ENCODE measurements at places on chromosomes 6 and 20.

DNA sequence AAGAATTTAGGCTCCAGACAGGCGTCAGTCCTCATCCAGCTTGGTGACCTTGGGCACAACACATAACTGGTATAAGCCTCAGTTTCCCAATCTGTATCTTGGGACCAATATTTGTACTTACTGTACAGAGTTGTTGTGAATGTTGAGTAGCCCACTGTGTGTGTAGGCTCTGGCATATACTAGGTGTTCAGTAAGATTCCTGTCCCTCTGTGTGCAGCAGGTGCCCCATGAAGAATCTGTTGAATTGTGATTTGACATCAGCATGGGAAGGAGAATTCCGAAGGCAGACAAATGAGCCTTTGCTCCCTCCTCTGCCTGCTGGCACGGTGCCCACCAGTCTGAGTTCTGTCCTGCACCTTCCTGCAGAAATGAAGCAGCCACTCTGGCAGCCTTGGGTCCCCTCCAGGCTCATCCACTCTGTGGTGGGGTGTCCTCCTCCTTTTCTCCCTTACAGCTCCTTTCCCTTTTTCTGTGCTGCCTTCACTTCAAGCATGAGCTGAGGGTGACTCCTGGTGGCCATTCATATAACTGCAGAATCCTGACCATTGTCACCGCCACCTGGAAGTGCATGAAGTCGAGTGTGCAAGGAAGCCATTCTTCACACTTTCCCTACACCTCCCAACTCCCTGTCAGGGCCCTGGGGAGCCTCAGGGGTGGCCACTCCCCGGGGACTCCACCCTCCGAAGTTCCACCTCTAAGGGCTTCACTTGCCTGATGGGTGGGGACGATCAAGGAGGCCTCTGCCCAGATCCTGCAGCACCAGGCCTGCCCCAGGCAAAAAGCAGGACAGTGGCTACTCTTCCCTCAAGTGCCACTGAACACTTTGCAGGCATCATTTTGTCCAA, 48.2 kb downstream of the MRPL14 start:
- DNase-seq, result no peak

DNA sequence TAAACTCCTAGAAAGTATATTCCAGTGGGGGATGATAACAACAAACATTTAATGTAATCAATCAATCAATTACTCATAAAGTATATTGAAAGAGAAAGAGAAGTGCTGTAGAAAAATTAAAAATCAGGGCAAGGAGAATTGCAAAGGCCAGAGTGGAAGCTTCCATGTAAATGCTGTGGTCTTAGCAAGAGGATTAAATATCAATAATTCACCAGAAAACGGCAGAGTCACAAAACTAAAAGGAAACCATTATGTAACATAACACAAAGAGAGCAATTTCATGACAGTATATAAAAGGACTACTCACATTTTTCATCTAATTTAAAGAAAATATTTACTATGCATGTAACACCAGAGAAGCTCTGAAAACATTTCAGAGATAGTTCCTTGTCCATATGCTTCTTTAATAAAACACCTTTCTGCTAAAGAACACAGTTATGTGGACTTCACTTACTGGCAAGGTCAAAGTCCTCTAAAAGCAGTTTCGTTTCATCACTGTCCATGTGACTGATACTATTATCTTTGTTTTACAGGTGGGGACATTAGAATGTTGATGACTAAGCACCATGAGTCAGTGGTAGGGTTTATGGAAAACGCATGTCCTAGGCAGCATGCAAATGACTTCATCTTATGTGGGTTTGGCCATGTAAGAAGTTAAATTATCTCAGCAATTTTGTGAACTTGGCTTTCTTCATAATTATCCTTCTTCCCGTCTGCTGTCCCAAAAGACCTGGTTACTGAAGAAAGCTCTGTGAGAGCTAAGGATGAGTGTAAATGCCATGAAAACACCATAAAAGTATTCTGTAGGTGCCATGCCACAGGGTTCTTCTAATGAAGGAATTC, 185.8 kb upstream of the TENT5A start:
- DNase-seq, result no peak

DNA sequence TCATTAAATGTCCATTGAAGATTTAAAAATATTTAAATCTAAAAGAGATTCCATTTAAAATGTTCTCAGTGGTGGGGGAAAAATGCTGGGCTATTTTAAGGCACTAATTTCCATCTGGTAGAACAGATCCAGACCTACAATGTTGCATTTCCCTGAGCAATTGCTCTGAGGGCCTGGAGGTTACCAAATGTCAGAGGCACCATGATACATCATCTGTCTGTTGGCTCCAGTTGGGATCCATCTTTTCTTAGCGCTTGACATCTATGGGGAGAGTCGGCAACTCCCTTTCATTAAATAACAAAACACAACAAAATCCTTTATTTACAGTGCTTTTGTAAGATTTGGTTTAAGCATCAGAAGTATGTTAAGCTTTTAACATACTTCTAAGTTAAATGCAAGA, 224.5 kb downstream of the FOXC1 start:
- DNase-seq, result no peak

- DNase-seq, result no peak
Observed at GRCh38 chr6:169370666-169371343, 117.2 kb upstream of the THBS2 start.

DNA sequence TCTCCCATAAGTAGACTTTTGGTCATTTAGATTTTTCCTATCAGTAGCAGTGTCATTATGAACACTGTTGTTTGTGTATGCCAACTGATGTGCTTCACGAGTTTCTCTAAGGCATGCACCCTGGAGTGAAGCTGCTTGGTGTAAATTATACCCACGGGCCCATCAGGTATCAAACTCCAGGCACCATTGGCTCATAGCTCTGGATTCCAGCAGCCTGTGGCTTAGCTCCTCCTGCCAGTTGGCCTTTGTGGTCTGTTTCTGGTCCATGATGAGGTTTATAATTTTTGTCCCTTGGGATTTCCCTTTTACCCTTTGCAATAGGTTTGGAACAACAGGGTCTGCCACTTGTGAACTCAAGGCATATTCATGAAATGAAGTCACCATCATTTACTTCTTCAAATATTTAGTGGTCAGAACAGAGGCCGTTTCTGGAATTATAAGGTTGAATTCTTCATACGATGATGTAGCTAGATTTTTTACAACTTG, 350.5 kb downstream of the PRL start:
- no peak for DNase-seq

DNA sequence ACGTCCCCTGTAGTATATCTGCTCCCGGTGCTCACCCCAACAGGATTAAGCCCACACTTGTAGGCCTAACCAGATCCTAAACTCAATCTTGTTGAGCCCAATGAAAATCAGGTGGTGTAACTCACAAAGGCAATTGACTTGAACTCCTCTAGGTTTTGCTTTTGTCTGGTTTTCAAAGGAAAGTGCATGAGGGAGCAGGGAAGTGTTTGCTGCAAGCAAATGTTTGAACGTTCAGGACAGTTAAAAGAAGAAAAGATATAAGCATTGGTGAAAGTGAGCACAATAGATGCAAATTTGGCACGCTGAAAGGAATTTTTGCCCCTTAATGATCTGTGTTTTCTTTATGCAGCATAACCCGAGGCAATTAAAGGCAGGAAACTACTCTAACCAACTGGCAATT, 212.6 kb downstream of the PLCB1 start:
- DNase-seq, result no peak

DNA sequence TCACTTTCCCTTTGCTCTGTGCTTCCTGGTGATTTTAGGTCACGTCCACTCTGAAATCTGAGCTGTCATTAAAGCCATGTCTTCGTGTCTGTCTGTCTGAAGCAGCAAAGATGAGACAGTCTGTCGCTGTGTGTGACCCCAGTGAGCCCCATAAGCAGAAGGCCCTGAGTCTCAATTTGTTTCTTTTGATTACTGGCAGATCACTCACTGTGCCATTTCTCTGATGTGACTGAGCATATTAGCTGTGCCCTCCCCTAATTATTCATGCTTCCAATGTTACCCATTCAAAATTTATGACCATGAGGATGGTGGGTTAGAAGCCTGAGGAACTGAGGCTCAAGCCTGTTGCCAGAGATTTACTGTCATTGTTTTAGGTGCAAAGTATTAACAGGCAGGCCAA, 117.6 kb downstream of the PLCB1 start:
- DNase-seq, result no peak

- DNase-seq, result no peak
Observed at GRCh38 chr20:32113591-32114260, 4.2 kb downstream of the TM9SF4 start.

- DNase-seq, result peak; percentile 70
Observed at GRCh38 chr6:25370178-25371036, 91.2 kb downstream of the CARMIL1 start.

DNA sequence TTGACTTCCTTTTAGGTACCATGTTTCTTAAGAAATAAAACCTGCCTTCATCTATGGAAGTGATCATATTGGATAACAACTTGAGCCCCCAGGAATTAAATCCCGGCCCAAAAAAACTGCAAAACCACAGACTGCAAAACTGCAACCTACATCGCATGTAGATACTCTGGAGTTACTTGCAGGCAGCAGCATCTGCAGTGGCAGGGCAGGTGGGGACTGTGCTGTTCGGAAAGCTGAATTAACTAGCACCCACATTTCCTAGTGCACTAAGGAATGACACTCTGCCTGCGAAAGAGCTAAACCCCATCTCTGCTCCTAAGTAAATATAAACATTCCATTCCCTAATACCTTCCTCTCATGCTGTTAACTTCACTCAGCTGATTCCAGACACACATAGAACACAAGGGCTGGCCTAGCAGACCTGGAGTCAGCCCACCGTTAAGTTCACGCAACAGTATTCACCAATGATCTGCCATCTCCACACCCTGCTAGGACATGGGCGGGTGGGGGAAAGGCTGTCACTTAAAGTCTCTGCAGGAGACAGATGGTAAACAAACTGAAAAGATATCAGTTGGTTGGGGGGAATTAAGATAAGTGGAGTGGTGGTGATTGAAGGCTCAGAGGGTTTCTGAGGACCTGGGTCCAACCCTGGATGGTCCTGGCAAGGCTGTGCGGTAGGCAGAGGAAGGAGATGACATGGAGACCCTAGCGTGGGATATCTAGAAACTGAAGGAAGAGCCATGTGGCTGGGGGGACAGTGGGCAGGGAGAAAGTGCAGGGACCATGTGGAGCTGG, 128.4 kb downstream of the SYCP2 start:
- no peak for DNase-seq

DNA sequence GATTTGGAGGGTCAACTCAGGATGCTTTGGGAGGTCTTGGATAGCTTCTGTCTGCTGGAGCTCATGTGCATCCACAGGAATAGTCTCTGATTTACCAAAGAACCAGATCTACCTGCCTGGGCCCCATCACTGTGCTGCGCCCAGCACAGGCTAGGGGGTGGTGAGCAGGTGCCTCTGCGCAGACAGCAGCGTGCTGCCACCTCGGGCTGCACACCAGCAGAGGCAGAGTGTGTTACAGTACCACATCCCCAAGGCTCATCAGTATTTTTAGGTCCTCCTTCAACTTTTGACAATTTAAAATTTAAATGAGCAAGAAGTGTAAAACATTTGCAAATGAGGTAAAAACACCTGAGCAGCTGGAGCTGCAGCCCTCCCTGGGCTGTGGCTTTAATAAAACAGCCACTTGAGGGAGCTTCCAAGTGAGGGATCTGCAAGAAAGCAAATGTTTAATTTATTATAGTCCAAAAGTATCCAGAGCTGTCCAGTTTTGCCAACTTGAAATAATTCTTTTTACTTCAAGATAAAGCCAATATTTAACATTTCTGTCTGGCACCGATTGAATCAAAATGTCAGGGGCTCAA, 324.9 kb downstream of the ZFAND3 start:
- DNase-seq, result no peak

GRCh38 chr6:32271429-32271828, 47.6 kb upstream of the NOTCH4 start:
- no peak for DNase-seq

Data from NCI-H510A treated with DMSO at 0.1 percent for 48 hours (cell line).